Keratinocyte (primary cell): ENCODE measurements at places on chromosomes 3 and 15. TPM values are rescaled to one million over a fixed set of nuclear protein-coding genes. Genes with fewer than 3 reads are reported as not detected.

GRCh38 chr3:61758839-61759238, 197.5 kb downstream of the PTPRG start:
- no peaks in the 10 kb centered on the region for H3K4me1 ChIP-seq
- H3K27ac ChIP-seq, result no peak overlapping the region

- no peak overlapping the region for H3K4me3 ChIP-seq
- H3K27ac ChIP-seq, result no peak overlapping the region
- DNase-seq, result no peak
- H3K36me3 ChIP-seq, result peaks cover 21% of the 10 kb centered on the region
- peaks cover 37% of the 10 kb centered on the region for H3K4me1 ChIP-seq
Measured at GRCh38 chr3:52200981-52201679, 3.2 kb downstream of the ALAS1 start.

DNA sequence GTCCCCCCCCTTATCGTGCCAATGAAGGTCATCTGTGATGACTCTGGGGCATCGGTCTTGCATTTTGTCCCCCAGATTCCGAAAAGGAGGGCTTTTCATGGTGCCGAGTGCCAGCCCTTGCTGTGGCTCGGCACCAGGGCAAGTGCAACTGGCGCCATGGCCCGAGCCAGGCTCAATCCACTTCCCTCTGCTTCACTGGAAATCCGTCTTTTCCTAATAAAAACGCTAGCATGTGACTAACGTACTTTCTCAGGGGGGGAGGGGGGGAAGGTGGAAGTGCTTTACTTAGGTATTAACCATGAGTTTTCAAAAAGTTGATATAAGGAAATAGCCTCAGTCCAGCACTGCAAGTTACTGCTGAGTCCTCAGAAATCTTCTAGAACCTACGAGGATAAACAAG, 20.5 kb downstream of the TRPM1 start:
- no peak for DNase-seq
- H3K36me3 ChIP-seq, result no peaks in the 10 kb centered on the region
- H3K4me1 ChIP-seq, result peaks cover 25% of the 10 kb centered on the region
- H3K27me3 ChIP-seq, result no peaks in the 10 kb centered on the region
- H3K27ac ChIP-seq, result no peak overlapping the region

The ITIH1 gene
- polyA plus RNA-seq, result not detected in 3 replicates

GRCh38 chr3:100630664-100631063, 21.3 kb downstream of the ADGRG7 start:
- H3K4me3 ChIP-seq, result no peak overlapping the region
- H3K27me3 ChIP-seq, result no peaks in the 10 kb centered on the region
- no peak for DNase-seq
- no peak overlapping the region for H3K27ac ChIP-seq

GRCh38 chr3:16301507-16301906, 36.5 kb downstream of the OXNAD1 start:
- no peaks in the 10 kb centered on the region for H3K4me1 ChIP-seq
- peaks cover 11% of the 10 kb centered on the region for H3K36me3 ChIP-seq
- no peak overlapping the region for H3K4me3 ChIP-seq
- H3K27me3 ChIP-seq, result no peaks in the 10 kb centered on the region
- H3K27ac ChIP-seq, result no peak overlapping the region

The C3orf62 gene
- polyA plus RNA-seq, result 2.6 to 5.4 TPM (median 5.2 TPM) in 3 replicates

DNA sequence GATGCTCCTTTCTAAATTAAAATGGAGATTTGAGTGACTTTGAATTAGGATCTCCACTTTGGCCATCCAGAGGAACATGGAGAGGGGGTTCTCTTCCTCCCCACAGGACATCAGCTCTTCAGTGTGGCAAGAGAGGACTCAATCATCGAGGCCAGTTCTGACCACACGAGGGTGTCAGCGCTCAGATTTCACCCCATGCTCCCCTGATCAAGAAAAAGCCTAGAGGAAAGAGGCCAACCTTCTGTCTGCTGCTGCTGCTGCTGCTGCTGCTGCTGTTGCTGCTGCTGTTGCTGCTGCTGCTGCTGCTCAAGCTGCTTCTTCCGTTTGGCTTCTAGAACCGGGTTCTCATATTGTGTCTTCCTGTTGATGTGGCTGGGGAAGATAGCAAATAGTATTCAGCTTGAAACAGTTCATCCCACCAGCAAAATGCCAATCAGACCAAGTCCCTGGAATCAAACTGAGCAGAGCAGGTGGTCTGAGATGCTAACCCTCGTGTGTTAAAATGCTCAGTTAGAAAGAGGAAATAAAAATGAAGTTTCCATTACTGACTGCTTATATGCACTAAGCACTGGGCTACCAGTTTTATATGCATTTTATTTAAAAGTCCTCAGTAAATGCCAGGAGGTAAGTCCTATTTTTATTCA, 599.0 kb downstream of the MAGI1 start:
- no peaks in the 10 kb centered on the region for H3K36me3 ChIP-seq
- no peak overlapping the region for H3K27ac ChIP-seq
- no peak overlapping the region for H3K4me3 ChIP-seq
- no peak for DNase-seq

DNA sequence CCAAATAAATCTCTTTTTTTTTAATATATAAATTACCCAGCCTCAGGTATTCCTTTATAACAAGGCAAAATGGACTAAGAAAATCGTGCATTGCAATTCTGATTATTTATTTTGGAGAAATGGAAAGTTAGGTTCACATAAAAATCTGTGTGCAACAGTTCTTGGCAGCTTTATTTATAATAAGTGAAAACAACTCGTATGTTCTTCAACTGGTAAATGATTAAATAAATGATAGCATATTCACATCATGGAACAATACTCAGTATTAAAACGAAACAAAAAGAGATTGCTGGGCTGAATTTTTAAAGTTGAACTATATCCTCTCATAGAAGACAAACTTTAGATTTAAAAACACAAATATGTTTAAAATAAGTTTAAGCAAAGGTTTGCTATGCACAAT, 176.3 kb upstream of the ZNF385D start:
- DNase-seq, result no peak
- no peaks in the 10 kb centered on the region for H3K4me1 ChIP-seq
- no peak overlapping the region for H3K27ac ChIP-seq
- H3K4me3 ChIP-seq, result no peak overlapping the region
- no peaks in the 10 kb centered on the region for H3K36me3 ChIP-seq
- no peaks in the 10 kb centered on the region for H3K27me3 ChIP-seq

The CCDC32 gene
- polyA plus RNA-seq, result 9.7 to 24.6 TPM (median 18.0 TPM) in 3 replicates

- no peaks in the 10 kb centered on the region for H3K27me3 ChIP-seq
- no peak for DNase-seq
- H3K36me3 ChIP-seq, result no peaks in the 10 kb centered on the region
- no peaks in the 10 kb centered on the region for H3K4me1 ChIP-seq
- H3K27ac ChIP-seq, result no peak overlapping the region
Measured at GRCh38 chr3:14935592-14936345, 11.6 kb upstream of the NR2C2 start.

The IL5RA gene
- polyA plus RNA-seq, result not detected in 3 replicates

- H3K36me3 ChIP-seq, result no peaks in the 10 kb centered on the region
- DNase-seq, result no peak
- no peak overlapping the region for H3K4me3 ChIP-seq
- H3K27ac ChIP-seq, result no peak overlapping the region
Measured at GRCh38 chr3:12893247-12893646, 51.9 kb upstream of the RPL32 start.

The SEMA4B gene
- 58.7 to 95.1 TPM (median 72.7 TPM) in 3 replicates for polyA plus RNA-seq

The UTS2B gene
- polyA plus RNA-seq, result not detected in 3 replicates

DNA sequence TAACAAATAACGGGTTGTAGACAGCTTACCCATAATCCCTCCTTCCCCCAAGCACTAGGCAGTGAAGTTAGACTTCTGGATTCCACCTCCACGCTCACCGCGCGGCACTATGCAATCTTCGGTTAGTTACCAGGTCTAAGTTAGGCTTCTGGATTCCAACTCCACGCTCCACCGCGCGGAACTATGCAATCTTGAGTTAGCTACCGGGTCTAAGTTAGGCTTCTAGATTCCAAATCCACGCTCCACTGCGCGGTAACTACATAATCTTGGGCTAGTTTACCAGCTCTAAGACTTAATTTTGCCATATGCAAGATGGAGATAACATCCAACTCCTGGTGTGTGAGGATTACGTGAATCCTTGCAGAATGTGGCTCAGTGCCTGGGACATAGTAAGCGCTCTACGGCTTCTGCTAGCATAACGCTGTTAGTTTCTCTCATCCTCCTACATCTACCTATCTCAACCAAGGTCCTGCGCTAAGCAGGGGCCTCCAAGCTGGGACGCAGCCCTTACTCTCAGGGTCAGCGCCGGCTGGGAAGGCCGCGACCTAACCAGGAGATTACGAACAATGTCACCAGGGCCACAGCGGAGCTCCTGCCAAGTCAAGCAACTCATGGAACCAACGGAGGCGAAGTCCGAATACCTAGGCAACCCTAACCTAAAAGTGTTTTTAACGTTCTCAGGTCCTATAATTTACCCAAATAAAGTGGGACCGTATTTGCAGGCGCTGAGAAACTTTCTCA, 497 bp upstream of the RPLP1 start:
- H3K36me3 ChIP-seq, result peaks cover 16% of the 10 kb centered on the region
- DNase-seq, result no peak
- peak overlapping the region; percentile 92 for H3K27ac ChIP-seq
- no peaks in the 10 kb centered on the region for H3K27me3 ChIP-seq
- peak overlapping the region; percentile 100 for H3K4me3 ChIP-seq

The TLR9 gene
- polyA plus RNA-seq, result not detected in 3 replicates

- H3K4me3 ChIP-seq, result no peak overlapping the region
- H3K36me3 ChIP-seq, result no peaks in the 10 kb centered on the region
- H3K4me1 ChIP-seq, result peaks cover 6% of the 10 kb centered on the region
- DNase-seq, result no peak
Measured at GRCh38 chr15:40598126-40598525, 4.1 kb downstream of the KNL1 start.

GRCh38 chr3:126985132-126985985, 2.4 kb downstream of the PLXNA1 start:
- peaks cover 30% of the 10 kb centered on the region for H3K36me3 ChIP-seq
- H3K4me1 ChIP-seq, result peaks cover 29% of the 10 kb centered on the region
- no peaks in the 10 kb centered on the region for H3K27me3 ChIP-seq
- DNase-seq, result no peak
